ENCODE measurements at places on chromosomes 2 and 18.

DNA sequence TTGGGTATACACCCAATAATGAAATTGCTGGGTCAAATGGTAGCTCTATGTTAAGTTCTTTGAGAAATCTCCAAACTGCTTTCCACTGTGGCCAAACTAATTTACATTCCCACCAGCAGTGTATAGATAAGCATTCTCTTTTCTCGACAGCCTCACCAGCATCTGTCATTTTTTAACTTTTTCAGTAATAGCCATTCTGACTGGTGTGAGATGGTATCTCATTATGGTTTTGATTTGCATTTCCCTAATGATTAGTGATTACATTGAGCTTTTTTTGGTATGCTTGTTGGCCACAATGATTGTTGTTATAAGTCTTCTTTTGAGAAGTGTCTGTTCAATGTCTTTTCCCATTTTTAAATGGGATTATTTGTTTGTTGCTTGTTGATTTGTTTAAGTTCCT lies 50.4 kb upstream of the EPAS1 start:
- DNase-seq, result no peak

DNA sequence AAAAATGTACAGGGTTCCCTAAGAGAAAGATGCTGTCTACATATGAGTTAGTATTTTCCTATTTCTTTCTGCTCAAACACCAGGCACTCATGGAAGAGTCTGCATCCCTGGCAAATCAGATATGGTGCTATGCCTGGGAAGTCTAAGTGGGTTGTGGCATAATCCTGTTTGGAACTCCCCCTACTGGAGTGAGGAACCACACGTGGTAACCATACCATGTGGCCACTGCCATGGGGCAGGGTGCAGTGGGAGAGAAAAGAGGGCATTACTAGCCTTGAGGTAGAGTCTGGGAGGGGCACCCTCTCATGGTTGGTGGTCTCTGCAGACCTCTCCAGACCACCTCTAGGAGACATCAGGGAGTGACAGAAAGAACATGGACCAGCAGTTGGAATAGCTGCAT lies 257.9 kb upstream of the ATP5MC3 start:
- DNase-seq, result no peak

- DNase-seq, result no peak
Measured at GRCh38 chr2:161096336-161096735, 63.9 kb upstream of the TANK start.

GRCh38 chr2:175293776-175294175 lies 112.3 kb upstream of the ATP5MC3 start:
- DNase-seq, result no peak

DNA sequence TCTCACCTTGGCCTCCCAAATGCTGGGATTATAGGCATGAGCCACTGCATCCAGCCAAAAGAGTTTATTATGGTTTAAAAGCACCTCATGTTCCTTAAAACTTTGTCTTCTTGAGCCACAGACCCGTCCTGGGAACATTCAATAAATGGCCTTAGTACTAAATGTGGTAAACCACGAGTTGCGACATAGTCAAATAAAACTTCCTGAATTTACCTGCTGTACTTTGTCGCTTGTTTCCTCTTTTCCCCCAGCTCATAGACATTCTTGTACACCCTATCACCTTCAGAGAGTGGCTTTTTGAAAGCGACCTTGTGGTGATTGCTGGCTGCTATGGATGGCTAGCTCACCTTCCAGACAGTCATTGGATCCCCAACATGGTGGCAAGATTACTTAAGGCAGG lies 310.4 kb downstream of the LRRTM1 start:
- no peak for DNase-seq

GRCh38 chr18:35252466-35252865 lies 11.6 kb downstream of the ZNF397 start:
- DNase-seq, result no peak

- no peak for DNase-seq
Measured at GRCh38 chr2:24199968-24200590, 25.2 kb downstream of the FAM228A start.

- DNase-seq, result no peak
Measured at GRCh38 chr18:65753520-65753919, 2.7 kb downstream of the CDH7 start.

GRCh38 chr2:64601785-64602391 lies 51.8 kb downstream of the SERTAD2 start:
- DNase-seq, result no peak

DNA sequence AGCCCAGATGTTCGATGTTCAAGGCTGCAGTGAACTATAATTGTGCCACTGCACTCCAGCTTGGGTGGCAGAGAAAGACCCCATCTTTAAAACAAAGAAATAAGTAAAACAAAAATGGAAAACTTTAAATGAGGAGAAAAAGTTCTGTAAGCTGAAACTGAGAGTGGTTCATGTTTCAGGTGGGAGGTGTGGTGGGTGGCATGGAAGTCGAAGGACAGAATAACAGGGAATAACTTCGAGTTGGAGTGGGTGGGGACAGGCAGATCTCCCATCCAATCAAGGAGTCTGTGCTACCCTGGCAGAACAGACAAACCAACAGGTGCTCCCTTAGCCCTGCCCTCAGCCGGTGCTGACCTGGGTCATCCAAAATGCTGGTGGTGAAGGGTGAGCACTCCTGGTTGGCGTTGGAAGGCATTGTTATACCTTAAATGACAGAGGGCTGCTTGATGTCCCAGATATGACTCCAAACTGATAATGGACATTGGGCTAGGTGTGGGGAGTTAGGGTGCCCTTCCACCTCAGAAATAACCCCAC lies 328.4 kb downstream of the DYSF start:
- DNase-seq, result no peak

GRCh38 chr2:198890490-198890889 lies 567.2 kb downstream of the SATB2 start:
- no peak for DNase-seq

- no peak for DNase-seq
Measured at GRCh38 chr2:82998781-82999180, 1460.3 kb downstream of the SUCLG1 start.

DNA sequence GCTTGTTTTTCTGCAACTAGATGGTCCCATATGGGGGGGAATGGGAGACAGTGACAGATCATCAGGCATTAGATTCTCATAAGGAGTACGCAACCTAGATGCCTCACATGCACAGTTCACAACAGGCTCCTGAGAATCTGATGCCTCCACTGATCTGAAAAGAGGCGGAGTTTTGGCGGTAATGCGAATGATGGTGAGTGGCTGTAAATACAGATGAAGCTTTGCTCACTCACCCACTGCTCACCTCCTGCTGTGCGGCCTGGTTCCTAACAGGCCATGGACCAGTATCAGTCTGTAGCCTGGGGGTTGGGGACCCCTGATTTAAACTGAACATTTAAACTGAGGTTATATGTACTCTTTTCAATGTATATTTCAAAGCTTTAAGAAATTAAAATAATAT lies 40.7 kb downstream of the SOS1 start:
- no peak for DNase-seq

- peak; percentile 39 for DNase-seq
Measured at GRCh38 chr18:54229421-54230059, 5.1 kb upstream of the MBD2 start.

DNA sequence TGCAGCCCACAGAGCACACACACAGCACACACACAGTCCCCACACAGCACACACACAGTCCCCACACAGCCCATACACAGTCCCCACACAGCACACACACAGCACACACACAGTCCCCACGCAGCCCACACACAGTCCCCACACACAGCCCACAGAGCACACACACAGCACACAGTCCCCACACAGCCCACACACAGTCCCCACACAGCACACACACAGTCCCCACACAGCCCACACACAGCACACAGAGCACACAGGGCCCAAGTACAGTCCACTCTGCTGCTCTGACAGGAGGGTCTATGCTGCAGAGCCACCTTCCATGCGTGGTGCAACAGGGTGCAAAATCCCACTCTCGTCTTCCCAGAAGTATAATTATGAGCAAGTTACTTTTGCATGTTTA lies 240.5 kb upstream of the SALL3 start:
- DNase-seq, result no peak

- DNase-seq, result no peak
Measured at GRCh38 chr2:228239207-228239906, 57.9 kb upstream of the SPHKAP start.

DNA sequence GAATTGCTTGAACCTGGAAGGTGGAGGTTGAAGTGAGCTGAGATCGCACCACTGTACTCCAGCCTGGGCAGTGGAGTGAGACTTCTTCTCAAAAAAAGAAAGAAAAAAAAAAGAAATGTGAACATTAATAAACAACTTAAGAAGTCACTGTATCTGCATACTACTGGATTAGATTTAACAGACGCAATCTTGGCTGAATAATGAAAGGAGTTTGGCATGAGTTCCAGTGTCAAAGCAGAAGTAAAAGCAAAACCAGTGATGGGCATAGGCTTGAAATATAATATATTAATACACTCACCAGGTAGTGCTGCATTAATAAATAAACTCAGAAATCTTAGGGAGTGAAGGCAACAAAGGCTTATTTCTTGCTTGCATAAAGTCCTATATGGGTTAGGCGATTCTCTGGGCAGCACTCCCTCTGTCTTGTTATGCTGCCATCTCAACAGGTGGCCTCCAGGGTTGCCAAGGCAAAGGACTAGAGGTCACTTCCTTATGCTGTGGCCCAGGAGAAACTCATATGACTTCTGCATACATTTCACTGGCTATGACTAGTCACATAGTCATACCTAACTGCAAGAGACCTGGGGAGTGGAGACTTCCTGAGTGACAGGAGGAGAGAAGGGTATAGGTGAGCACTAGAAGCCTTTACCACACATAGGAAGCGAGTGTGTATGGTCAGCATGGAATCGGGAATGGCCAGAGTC lies 296.2 kb upstream of the SPRED2 start:
- no peak for DNase-seq

GRCh38 chr18:43877616-43878321 lies 600.5 kb upstream of the SYT4 start:
- no peak for DNase-seq

GRCh38 chr18:74351354-74351753 lies 35.7 kb downstream of the C18orf63 start:
- no peak for DNase-seq

DNA sequence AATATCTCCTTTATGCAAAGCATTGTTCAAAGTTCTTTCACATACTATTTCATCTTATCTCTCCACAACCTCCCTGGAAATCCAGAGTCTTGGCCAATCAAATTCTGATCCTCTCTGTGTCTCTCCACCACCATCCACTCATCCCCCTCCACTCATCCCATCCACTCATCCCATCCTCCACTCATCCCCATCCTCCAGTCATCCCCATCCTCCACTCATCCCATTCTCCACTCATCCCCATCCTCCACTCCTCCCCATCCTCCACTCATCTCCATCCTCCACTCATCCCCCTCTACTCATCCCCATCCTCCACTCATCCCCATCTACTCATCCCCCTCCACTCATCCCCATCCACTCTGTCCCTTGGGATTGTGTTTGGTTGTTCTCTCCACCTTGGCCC lies 101.1 kb downstream of the BCL2 start:
- no peak for DNase-seq

DNA sequence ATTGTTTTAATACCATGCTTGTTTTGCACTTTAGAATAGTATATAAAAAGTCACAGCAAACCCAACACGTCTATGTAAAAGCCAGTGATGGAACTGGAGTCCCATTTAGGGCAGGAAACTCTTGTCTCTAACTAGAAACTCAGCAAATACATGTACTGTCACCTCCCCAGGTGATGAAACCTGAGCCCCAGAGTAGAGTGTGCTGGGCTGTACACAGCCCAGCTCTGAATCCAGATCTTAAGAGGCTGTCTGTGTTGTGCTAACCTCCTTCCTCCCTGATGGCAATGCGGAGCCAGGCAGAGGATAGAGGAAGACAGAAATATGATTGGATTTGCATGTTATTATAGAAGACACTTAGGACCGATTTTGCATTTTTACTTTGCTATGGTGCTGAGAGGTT lies 317.5 kb upstream of the TRIB2 start:
- no peak for DNase-seq

GRCh38 chr2:186995092-186995491 lies 146.1 kb upstream of the ZSWIM2 start:
- DNase-seq, result peak; percentile 3

DNA sequence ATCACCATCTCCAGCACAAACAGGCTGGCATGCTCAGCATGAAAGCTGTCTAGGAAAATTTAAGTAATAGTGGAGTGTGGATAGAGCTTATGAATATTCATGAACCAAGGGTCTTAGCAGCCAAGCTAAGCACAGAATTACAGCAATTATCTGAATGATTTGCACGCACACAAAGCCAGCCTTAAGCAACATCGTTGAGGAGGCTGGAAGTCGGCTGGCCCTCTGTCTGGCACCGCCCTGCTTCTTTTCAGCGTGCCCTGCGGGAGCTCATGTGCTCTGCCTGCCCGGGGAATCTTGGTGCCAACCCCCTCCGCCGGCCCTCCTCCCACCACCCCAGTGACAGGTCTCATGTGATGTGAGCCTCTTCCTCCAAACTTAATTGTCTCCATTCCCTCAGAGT lies 540.1 kb downstream of the CMPK2 start:
- no peak for DNase-seq

DNA sequence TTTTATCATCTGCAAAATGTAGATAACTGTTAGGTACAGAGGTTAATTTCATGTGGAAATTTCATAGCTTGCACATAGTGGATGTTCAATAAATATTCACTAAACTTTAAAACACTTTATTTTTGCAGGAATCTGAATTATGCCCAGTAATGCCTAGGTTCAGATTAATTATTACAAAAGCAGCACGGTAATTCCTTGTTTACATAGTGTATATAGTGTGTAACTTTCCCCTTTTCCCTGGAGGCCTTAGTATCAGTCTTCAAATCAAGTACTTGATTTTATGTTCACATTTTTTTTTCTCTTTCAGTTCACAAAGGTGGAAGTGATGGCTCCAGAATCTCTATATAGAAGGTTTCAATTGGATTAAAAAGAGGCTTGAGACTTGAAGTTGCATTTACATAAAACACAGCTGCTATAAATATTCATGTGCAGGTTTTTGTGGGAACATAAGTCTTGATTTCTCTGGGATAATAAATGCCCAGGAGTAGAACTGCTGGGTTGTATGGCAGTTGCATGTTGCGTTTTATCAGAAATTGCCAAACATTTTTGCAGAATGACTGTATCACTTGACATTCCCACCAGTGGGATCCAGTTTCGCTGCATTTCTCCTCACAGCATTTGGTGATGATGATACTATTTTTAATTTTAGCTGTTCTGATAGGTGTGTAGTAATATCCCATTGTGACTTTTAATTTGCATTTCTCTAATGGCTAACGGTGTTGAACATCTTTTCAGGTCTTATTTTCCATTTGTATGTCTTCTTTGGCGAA lies 27.6 kb upstream of the LGALSL start:
- DNase-seq, result no peak

DNA sequence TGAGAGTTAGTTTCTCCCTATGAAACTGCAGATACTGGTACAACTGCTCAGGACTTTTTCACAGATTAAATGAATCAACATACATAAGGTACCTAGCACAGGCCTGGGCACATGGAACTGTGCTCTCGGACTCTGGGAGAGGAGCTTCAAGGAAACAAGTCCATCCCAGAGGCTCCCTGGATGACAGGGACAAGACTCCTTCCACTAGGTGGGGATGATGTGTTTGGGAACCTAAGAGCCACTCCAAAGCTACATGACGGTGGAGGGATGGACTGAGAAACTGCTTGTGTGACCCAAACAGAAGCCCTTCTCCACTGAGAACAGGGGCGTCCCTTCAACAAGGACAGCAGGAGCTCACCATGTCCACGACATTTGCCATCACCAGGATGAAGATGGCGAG lies 37.1 kb downstream of the CENPO start:
- DNase-seq, result no peak
